Right forelimb (tissue), 1 donor: ENCODE measurements at places on chromosomes 2 and 18.

- DNase-seq = no peak
These were observed 3.7 kb downstream of the MYL12B start for GRCh38 chr18:3265564-3266033.

DNA sequence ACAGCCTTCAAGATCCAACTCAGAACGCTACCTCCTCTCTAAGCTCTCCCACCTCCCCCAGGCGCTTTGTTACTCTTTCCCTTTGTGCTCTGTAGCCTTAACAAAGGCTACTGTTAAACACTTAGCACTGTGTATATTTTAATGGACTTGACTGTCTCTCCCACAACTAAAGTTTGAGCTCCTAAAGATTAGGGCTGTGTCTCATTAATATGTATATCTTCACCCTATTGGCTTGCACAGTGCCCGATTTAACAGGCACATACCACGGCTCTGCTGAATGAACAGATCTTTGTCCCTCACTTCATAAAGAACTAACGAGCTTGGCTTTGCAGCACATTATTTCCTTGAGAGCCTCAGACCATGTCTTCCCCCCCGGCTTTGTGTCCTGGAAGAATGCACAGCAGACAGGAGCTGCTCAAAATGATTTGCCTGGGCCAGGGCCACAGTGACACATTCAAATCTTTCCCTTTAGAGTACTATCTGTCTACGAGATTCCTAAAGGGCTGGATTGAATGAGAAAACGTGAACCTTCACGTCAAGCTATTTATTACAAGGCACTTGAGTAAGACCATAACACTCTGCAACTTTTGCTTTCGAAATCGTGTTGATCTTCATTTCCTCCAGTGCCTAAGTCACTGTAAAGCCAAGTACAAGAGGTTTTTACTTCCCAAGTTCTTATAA, 22.1 kb downstream of the ABHD3 start:
- DNase-seq = no peak

GRCh38 chr18:41965634-41966255, 10.7 kb downstream of the PIK3C3 start:
- DNase-seq = no peak

DNA sequence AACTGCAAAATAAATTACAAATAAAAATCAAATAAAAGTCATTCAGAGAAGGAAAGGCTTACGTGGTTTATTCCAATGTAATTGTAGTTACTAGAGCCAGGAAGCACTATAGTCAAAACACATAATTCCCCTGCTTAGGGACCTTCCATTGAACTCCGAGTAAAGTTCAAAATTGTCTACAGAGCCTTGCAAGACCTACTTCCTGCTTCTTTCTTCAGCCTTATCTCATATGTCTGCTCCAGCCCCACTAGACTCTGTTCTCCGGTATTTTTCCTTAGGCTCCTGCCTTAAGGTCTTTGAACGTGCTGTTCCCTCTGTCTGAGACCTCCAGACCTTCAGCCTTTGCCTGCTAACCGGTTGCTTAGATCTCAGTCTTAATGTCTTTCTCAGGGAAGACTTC, 104.3 kb downstream of the ARL6IP6 start:
- no peak for DNase-seq

DNA sequence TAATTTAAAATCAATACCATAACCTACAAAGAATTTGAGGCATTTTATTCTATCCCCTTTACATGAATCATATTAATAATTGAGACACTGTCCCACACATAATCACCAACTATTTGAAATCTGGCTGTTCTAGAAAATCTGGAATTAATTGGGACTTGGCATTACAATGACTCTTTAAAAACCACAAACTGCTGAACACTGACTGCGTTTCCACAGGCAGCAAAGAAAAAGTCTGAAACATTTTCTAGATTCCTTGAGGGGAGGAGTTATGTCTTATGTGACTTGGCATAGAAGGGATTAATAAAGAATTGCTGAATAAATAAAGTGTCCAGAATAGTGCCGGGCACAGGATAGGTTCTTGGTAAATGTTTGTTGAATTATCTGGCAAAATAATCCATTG, 61.4 kb downstream of the GPR39 start:
- no peak for DNase-seq

- no peak for DNase-seq
These were observed 165.5 kb downstream of the GCA start for GRCh38 chr2:162509288-162509968.

GRCh38 chr2:206457188-206457634, 13.9 kb downstream of the ADAM23 start:
- no peak for DNase-seq
